ENCODE measurements at places on chromosomes 7 and 10. TPM values are rescaled to one million over a fixed set of nuclear protein-coding genes. Genes with fewer than 3 reads are reported as not detected.

DNA sequence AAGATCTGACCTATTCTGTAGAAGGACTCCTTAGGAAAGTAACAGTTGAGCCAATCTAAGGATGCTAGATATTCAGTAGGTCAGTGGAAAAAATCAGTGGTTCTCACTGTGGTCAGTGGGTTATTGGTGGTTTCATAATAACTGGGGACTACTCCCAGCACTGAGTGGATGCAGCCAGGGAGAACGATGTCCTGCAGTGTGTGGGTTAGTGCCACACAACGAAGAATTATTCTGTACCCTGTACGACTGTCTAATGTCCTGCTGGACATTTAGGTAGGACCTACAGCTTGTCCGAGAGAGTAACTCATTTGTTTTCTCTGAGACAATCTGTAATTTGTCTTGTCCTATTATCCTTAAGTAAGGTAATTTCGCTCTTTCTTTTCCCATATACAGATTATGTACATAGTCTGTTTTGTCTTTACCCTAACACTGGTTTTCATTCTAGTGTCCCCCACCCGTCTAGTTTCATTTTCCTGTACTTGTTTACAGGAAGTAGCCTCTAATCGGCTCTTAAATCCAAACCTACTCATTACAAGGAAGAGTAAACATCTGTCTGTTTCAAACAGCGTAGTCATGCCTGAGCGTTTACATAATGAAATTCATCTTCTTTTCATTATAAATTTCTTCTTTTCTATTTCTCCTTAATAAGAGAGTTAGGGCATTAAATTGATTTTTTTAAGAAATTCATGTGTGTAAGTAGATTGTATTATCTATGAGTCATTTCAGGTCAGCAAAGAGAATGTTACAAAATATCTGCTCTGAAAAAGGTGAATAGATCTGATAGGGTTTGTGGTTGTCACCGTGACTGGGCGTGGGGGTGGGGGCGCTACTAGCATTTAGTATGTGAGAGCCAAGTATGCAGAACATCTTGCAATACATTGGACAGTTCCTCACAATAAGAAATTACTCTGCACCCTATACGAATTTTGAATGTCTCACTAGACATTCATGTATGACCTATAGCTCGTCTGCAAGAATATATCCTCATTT is 8.3 kb upstream of the ZC3HAV1L start:
- peak; percentile 52 for DNase-seq

ADAM22 gene
- total RNA-seq: 4.6 TPM

OR6B1 gene
- total RNA-seq: not detected

AGBL3 gene
- 6.7 TPM for total RNA-seq

PDSS1 gene
- total RNA-seq: 12.0 TPM

DNA sequence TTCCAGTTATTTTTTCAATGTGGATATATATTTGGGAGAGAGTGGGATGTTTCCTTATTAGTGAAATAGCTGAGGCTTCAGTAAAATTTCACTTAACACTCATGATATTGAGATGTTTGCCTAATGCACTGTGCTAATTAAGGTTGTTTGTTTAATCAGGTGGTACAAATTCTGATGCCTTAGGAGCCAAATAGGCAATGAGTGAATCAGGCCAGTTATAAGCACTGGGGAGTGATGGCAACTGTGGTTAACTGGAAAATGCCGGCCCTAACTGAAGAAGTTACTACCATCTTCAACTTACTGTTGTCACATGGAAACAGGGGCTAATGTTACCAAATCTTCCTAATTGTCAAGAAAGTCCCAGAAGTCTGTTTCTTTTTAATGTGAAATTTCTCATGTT is 32.0 kb downstream of the VCL start:
- DNase-seq: no peak

RBP3 gene
- not detected for total RNA-seq

GRCh38 chr10:70306181-70306705 is 22.4 kb upstream of the NPFFR1 start:
- DNase-seq: no peak

DNA sequence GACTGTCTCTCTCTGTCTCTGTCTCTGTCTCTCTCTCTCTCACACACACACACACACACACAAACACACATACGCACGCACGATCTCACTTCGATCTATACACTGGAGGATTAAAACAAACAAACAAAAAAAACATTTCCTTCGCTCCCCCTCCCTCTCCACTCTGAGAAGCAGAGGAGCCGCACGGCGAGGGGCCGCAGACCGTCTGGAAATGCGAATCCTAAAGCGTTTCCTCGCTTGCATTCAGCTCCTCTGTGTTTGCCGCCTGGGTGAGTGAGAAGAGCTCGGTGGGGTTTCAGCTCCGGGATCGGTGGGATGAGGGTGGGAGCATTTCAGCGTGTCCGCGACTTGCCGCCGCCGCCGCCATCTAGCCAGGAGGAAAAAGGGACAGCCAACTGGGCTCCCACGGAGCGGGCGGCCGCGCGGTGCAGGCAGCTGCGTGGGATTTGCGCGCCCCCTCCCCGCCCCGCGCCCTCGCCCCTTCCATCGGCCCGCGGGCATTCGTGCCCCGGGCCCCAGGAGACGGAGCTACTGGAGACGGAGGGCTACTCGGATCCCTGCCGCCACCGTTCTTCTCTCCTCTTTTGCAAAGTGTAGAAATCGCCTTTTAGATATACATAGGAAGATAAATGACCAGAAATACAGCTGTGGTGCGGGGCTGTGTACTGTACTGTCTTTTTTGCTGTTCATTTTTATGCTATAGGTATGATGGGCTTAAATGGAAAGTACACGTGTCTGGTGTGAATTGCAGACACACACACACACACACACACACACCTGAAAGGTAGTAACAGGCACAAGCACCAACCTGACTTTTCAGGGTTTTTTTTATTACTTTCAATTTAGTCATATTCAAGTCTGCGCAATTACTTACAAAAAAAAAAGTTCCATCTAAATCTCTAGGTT is 581 bp downstream of the PTPRZ1 start:
- no peak for DNase-seq

DNA sequence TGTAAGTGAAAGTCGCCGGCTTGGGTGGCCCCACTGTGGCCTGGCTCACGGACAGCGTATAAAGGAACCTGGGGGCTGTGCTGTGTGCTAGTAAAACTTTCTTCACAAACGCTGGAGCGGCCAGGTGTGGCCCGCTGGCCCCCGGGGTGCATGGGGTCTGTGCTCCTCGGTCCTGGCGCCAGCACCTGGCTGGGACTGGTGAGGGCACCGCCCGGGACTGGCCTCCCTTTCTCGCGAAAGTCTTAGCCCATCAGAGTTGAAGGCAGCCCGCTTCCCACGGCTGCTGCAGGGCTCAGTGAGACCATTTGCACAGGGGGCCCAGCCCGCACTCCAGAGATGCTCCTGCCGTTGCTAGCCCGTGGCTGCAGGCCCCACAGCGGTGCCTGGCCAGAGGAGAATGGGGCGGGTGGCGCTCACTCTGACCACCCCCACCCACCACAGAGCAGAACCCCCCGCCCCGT is 5.8 kb downstream of the PWWP2B start:
- DNase-seq: no peak

GRCh38 chr7:149471289-149471953 is 10.6 kb upstream of the ZNF777 start:
- no peak for DNase-seq

- DNase-seq: no peak
Measured at GRCh38 chr10:102682416-102682815, 31.8 kb downstream of the ARL3 start.

AMZ1 gene
- 0.17 TPM for total RNA-seq

DNA sequence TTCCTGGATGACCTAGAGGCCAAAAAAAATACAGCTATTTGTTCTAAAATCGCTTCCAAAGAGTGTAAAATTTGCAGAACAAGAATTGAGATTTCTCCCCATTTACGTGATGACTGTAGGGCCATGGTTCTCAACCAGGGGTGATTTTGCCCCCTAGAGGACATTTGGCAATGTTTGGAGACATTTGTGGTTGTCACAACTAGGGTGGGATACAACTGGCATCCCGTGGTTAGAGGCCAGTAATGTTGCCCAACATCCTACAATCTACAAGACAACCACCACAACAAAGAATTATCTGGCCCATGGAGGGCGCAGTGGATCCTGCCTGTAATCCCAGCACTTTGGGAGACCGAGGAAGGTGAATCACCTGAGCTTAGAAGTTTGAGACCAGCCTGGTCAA is 22.8 kb upstream of the MALSU1 start:
- DNase-seq: no peak

- no peak for DNase-seq
Measured at GRCh38 chr7:158444501-158445420, 142.9 kb downstream of the PTPRN2 start.

DNA sequence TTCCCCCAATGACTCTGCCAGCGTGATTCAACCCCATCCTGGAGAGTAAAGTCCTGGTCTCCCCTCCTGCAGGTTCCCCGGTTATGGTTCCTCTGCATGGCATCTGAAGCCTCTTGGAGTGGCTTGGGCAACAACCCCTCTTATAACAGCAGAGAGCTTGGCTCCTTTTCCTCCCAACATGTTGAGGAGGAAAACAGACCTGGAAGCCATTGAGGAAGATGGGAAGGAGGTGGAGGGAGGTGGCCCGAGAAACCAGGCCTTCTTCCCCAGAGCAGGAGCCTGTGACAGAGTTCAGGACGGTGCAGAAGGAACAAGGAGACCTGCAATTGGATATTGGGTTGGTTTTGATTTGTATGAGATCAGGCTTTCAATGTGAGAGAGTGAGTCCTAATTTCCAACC is 184.0 kb upstream of the ADCY1 start:
- DNase-seq: no peak
